ENCODE measurements at places on chromosomes 11 and 22.

DNA sequence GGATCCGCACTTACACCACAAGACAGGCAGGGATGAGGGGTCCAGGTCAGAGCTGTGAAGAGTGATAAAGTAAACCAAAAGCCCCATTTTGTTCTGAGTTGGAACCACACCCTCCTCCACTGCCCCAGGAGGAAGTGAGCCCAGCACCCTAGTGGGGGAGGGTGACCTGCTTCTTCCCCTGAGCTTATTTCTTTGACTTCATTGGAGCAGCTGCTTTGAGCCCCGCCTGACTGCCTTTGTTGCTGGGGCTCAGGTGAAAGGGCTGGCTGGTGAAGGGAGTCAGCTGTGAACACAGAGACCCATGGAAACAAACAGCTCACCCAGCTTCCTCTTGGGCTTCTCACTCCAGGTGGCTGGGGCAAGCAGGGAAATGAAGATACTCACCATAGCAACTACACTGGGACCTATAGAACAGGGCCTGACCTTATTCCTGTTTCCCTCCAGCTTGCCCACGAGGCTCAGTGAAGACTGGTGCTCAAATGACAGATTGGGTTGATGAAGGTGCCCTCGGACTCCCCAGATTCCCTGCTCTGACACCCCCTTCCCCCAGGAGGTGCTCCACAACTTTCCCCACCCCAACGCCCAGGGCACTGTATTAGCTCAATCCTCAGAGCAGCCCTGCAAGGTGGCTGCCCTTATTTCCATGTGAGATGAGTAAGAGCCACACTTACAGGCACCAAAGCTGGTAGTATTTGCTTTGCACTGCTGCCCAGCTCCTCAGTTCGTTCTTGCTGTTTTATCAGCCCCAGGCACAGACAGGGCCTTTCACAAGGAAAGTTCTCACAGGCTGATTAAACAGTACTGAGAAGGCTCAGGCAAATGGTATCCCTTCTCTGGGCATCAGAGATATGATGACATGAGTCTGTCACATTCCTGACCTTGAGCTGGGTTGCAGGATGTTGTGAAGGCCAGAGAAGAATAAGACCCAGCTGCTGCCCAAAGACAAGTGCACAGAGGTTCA, 2.4 kb downstream of the UCP2 start:
- peak; percentile 36 for DNase-seq

GRCh38 chr11:121067962-121068647, 32.9 kb upstream of the TECTA start:
- no peak for DNase-seq

DNA sequence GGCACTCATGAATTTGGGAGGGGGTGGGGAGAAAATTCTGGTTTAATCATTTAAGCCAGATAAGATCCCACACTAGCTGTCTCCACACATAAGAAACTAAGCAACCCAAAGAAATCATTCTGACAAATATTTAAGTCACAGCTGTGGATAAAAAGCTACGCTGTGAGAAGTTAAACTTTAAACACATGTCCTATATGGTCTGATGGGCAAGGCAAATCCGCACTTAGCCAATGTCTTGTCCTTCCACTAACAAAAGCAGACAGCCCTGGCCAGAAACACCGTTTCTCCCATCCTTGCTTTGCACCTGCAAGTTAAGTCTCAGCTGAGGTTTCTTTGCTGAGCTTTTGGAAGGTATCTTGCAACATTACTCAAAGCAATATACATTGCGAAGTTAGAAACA, 68.0 kb downstream of the ETS1 start:
- no peak for DNase-seq

DNA sequence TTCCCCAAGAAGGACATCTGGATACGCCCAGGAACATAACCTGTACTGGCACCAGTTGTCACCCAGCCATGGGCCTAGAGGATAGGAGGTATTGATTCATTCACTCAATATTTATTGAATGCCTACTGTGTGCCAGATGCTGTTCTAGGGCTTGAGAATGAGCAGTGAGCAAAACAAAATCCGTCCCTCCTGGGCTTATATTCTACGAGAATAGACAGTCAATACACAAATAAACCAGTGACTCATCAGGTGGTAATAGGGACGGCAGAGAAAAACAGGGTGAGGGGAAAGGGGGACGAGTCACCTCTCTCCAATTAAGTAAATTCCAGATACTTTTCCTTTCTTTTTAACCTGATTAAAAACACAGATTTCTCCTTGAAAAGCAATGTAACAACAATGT, 103.5 kb downstream of the MICAL2 start:
- DNase-seq = no peak

GRCh38 chr11:129225190-129225589, 33.1 kb upstream of the ARHGAP32 start:
- DNase-seq = no peak

DNA sequence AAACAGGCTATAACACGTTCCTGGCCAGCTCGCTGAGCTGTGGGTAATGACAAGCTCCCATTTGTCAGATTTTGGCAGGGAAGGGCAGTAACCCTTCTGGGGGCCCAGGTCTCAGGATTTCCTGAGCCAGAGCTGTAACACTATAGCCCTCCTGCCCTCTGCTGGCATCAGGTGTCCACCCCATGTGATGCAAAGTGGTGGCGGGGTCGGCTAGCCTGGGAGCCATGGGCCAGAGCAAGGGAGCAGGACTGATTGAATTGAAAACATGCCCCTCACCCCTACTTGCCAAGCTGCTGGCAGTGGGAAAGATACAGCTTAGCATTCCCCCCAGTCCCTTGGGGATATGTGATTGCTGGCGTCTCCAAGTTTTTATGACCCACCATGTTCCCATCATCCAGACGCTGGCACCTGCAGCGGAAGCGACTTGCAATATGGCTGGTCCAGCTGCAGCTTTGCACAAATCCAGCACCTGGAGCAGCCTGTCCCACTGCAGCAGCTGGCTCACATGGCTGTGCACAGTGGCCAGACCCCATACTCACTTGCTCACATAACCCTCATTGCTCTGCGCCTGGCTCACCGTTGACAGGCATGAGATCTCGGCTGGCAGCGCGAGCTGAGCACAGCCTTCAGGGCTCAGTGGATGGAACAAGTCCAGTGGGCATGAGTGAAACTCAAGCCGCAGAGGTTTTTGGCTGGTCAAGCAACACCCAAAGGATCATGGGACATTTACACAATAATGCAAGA, 1147.8 kb downstream of the JRKL start:
- DNase-seq = no peak

GRCh38 chr22:20211997-20212753, 55.9 kb downstream of the RTN4R start:
- DNase-seq = no peak

GRCh38 chr22:47373648-47374272, 611.3 kb downstream of the TBC1D22A start:
- no peak for DNase-seq

DNA sequence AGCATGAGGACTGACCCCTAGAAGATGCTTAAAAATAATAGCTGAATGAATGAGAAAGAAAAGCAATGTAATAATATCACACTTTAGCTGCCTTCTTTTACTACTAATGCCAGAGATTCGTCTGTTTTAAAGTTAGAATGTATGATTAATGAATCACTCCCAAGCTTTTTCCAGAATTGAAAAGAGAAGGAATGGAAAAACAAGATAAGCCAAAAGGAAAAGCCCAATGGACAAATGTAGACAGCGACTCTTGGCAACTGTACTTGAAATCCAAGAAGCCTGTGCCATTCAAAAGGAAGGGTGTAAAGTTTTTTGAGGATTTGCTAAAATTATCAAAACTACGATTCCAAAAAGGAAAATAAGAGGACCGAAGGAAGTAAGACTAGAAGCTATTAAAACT, 40.8 kb upstream of the PAMR1 start:
- no peak for DNase-seq

- DNase-seq = no peak
Measured at GRCh38 chr11:122754553-122755322, 83.6 kb upstream of the CRTAM start.

- no peak for DNase-seq
Measured at GRCh38 chr11:107707807-107708206, 4.0 kb downstream of the SLN start.

GRCh38 chr22:43428005-43428485, 16.2 kb downstream of the MPPED1 start:
- no peak for DNase-seq

DNA sequence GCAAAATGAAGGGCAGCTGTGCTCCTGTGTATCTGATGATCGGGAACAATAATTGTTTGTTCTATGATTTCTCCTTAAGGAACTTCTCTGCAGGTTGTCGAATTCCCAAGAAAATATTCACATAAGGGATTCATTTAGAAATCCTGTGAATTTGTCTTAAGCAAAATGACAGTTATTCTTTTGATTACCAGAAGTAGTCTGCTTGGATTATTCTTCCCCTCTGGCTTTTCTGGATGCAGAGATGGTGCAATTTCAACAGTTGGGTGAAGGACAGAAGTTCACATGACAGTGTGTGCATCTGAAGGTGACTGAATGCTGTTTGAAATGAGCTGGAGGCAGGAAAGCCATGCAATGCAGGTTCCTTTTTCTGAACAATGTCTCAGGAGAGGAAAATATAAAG, 137.2 kb upstream of the MTMR2 start:
- DNase-seq = no peak

GRCh38 chr22:28398981-28399380, 280.7 kb downstream of the TTC28 start:
- no peak for DNase-seq

DNA sequence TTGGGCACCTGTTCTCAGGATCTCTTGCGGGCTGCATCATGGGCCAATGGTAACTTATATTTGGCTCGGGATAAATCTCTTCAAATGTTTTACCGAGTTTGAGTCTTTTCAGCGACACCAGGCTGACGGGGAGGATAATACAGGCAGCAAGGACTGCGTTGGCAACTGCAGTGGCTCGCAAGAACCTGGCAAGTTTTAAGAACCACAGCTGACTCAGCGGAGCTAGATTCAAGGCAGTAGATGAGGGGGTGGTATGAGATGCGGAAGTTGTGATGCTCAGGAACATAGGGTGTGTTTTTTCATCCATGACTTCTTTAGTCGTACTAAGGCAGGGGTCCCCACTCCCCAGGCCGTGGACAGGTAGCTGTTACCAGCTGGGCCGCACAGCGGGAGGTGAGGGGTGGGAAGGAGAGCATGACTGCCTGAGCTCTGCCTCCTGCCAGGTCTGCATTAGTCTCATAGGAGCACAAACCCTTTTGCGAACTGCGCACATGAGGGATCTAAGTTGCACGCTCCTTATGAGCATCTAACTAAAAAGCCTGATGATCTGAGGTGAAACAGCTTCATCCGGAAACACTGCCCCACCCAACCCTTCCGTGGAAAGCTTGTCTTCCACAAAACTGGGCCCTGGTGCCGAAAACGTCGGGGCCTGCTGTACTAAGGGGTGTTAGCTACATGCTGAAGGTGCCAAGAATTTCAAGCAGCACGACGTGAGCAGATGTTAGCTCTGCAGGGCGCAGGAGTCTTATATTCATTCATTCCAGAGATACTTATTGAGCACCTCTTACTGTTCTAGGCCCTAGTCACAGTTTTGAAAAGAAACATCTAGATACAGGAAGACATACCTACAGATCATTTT, 6.4 kb upstream of the JAM3 start:
- DNase-seq = no peak

GRCh38 chr11:8833568-8834315, 77.2 kb upstream of the AKIP1 start:
- no peak for DNase-seq

GRCh38 chr11:134124660-134125451, 56.0 kb downstream of the JAM3 start:
- no peak for DNase-seq

DNA sequence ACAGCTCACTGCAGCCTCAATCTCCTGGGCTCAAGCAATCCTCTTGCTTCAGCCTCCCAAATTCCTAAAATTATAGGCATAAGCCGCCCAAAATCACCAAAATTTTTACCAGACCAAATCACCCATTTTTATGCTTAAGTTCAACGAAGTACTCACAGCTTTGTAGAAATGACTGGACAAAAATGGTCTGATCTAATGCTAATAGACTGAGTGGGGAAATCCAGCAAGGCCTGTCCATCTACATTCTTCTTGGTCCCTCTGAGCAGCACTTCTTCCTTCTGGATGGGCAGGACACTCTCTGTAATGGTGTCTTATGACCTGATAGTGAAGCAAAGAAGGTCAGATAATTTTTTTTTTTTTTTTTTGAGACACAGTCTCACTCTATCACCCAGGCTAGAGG, 18.7 kb upstream of the OR6X1 start:
- no peak for DNase-seq

DNA sequence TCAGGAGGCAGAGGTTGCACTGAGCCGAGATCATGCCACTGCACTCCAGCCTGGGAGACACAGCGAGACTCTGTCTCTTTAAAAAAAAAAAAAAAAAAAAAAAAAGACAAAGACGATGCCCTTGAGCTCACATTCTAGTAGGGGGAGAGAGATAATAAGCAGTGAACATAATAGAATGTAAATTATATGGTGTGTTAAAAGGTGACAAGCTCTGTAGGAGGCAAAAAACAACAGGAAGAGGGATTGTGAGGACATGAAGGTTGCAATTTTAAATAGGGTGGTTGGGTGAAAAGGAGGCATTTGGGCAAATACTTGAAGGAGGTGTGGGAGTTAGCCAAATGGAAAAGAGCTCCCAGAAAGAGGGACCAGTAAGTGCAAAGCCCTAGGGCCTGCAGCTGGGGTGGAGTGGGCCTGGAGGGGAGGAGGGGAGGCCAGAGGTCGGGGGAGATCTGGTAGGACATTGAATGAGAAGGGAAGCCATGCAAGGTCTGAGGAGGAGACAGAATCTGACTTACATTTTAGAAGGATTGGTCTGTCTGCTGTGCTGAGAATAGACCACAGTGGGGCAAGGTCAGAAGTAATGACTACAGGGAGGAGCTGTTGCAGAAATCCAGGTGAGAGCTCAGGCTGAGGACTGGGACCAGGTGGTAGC, 26.6 kb downstream of the P2RY2 start:
- no peak for DNase-seq

DNA sequence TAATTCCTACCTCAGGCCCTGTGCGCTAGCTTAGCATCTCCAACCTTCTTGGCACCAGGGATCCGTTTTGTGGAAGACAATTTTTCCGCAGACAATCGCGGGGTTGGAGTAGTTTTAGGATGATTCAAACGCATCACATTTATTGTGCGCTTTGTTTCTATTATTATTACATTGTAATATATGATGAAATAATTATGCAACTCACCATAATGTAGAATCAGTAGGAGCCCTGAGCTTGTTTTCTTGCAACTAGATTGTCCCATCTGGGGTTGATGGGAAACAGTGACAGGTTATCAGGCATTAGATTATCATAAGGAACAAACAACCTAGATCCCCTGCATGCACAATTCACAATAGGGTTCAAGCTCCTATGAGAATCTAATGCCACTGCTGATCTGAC, 52.3 kb downstream of the AMOTL1 start:
- no peak for DNase-seq

GRCh38 chr11:36313750-36314433, 17.8 kb downstream of the PRR5L start:
- DNase-seq = no peak
